ENCODE measurements at places on chromosomes 4 and X.

- no peak for DNase-seq
These were observed 116.0 kb upstream of the RPS6KA3 start for GRCh38 chrX:20382518-20383297.

GRCh38 chr4:139754938-139755337 lies 89.3 kb downstream of the MGST2 start:
- DNase-seq = no peak

DNA sequence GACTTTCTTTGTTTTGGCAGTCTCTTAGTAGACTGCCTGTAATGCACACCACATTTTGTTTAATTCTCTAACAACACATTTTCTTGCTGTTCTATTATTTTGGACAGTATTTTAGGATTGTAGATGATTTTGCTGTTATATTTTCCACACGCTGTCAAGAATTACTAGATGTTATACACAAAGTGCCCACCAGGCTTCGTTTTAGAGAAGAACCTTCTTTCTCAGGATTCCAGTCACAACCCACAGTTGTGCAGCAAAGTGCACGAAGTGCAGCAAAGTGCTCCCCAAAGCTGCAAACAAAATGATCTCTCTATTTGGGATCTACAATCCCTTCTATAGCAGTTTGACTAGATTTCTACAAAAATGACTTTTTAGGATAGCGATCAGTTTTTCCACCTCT lies 2.4 kb downstream of the ZNF141 start:
- DNase-seq = no peak

GRCh38 chr4:119525005-119525749 lies 103.4 kb downstream of the PDE5A start:
- no peak for DNase-seq

DNA sequence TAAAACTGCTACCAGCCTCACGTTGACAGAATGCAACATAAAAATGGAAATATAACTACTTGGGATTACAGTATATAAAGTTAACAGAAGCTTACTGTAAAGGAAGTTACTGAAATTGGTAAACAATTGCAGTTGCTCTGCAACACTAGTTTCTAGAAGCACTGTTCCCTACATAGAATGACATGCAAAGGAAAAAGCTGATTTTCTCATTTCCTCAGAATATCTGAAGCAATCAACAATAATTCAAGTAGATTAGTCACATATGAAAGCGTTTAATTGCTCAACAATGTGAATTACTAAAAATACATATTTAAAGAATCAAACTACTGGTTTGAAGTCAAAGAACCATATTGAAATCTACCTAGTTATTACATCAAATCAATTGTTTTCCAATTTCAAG lies 31.8 kb downstream of the PDGFC start:
- no peak for DNase-seq

DNA sequence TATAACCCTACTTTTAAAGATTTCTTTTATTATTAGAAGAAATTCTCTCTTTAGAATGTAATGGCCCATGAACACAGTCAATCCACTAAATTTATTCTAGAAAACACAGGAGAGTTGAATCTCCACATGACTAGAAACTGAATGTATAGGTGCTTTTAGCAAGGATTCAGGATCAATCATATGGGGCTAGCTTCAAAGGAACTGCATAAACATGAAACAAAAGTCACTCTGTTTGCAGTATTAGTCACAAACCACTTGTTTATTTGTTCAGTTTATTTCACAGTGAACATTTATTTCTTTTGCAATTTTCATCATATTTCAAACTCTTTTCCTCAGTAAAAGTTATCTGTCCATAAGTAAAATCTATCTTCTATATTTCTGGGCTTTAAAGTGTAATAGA lies 1604.6 kb downstream of the PCDH18 start:
- no peak for DNase-seq

GRCh38 chr4:51960486-51960885 lies 59.7 kb downstream of the LRRC66 start:
- no peak for DNase-seq

DNA sequence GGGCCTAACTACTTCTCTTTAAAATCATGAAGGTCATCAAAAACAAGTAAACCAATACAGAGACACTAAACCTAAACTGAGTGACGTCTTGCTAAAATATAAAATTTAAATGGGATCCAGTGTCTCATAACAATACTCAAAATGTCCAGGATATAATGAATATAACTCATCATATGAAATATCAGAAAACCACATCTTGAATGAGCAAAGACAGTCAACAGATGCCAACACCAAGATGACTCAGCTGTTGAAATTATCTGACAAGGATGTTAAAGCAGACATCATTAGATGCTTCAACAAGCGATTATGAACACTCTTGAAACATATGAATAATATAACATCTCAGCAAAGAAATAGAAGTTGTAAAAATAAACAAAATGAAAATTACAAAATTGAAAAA lies 8.3 kb downstream of the NAP1L2 start:
- DNase-seq = no peak

DNA sequence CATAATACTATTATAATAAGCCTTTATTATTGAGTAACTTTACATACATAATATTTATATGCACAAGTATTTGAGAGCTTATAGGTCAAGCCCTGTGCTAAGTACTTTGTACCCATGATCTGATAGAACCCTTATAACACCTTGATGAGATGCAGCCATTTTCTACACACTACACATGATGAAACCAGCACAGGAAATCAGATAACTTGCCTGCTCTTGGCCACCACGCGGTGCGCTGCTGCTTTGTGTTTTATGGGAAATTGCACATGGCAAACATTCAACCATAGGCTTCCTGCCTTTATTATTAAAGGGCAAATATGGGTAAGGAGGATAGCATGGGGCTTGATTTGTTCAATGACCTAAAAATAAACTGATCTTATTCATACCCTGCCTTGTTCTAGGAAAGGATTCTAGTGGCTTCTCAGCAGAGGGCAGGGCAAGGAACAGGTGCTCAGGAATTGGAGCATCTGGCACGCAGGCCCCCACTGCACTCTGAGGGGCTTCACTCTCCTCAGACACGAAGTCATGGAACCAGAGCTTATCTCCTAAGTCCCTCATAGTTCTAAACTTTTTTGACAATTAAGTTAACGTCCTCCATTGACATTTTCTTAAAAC lies 31.6 kb upstream of the NAP1L5 start:
- no peak for DNase-seq

GRCh38 chr4:126708716-126709115 lies 924.0 kb upstream of the INTU start:
- DNase-seq = no peak

DNA sequence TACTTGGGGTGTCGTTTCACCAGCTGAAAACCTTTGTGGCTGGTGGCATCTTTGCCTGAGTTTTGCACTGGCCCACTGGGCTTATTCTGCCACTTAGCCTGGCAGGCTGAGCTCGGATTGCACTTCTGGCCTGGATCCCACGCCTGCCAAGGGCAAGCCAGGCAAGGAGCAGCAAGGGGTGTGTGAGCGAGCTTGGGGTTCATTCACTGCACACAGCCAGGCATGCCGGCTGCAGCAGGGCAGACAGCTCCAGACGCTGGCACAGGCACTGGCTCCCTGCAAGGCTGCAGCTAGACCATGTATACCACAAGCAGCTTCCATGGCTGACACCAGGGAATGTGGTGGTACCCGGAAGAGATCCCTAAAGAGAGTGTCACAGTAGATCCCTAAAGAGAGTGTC lies 476.3 kb downstream of the EPHA5 start:
- DNase-seq = no peak

DNA sequence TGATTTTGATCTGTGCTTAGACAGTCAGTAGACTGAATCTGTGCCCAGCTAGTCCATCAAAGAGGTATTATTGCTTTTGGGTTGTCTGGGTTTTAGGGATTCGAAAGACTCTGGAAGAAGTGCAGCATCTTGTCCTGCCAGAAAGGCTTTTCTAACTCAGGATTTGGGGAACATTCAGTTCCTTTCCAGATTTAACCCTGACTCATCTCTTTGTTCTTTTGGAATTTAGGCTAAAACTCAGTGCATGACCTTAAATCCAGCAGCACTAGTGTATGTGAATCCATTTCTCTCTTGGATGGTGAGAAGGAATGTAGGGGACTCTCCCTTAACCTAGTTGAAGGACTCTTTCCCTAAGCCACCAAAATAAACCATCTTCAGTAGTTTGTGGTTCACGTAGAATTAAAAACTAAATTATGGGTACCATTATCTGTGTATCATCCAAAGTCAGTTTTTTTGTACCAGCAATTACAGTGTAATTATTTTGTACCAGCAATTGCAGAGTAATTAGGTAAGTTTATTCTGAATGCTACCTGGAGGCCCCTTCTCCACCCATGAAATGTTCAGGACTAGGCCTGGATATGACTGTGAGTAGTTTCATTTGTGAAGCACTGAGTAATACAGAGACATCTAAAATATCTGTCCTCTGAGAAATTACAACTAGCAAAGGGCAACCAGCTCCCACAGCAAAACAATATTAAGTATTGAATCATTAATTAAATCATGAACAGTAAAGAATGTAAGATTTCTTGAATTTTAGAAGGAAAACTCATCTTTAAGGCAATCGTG lies 384.0 kb downstream of the TMA16 start:
- DNase-seq = no peak

GRCh38 chr4:61782133-61782532 lies 582.0 kb downstream of the ADGRL3 start:
- DNase-seq = no peak

GRCh38 chr4:174430576-174430975 lies 91.7 kb downstream of the HPGD start:
- no peak for DNase-seq

DNA sequence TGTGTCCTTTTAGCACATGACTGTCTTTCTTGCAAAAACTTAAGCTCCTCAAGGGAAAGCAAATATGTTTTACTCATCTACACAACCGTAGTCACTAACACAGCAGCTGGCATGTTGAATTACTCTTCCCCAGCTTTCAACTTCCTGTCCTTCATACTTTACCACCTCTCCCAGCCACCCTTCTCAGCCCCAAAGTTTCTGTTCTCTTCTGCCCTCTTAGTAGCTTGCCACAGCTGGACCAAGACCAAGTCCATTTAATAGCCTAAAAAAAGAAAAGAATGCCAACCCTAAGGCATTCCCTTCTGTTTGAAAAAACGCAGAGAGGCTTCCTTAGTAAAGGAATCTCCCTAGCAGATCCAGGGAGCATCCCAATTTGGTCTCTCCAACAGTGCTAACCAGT lies 36.8 kb downstream of the SRPX2 start:
- no peak for DNase-seq
